ENCODE measurements at places on chromosomes 6 and 20. TPM values are rescaled to one million over a fixed set of nuclear protein-coding genes. Genes with fewer than 3 reads are reported as not detected.
A peak's percentile ranks its signal among the peaks of the same experiment; 100 is the strongest.

DNA sequence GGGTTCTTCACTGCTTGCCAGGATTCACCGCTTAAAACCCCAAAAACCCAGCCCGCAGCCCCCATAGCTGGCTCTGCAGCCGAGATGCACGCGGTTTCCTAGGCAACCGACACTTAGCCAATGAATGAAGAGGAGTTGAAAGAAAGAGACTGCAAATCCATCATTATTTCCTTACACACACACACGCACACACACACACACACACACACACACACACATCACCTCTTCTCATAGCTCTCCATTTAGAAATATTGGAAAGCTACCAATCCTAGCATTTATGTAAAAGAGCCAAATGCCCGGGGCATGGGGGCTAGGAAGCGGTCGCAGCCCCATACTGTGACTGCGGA, 3.4 kb upstream of the TUBB2B start:
- peak overlapping the region; percentile 67 for H3K27ac ChIP-seq
- peaks cover 62% of the 10 kb centered on the region for H3K27me3 ChIP-seq
- H3K4me1 ChIP-seq = peaks cover 57% of the 10 kb centered on the region
- DNase-seq = no peak
- H3K36me3 ChIP-seq = no peaks in the 10 kb centered on the region

DNA sequence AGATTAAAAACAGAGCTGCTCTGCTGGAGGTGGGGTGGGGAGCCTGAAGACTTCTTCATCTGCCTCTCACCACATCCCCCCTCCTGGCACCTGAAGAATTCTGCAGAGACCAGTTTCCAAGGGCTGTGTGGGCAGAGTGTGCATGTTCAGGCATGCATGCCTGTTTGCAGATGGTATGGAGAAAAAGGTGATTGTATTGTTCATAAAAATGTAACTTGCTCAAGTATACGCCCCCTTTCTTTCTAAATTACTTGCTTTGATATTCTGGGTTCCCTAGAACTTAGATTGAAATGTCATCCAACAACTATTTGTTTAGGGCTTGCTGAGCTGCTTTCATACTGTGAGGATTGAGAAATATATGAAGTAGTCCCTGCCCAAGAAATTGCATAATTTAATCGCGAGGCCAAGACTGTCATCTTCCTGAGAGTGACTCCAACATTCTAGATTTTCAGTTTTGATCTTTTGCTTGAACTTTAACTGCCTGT, 83.6 kb downstream of the LCA5 start:
- peak overlapping the region; percentile 27 for H3K27ac ChIP-seq
- DNase-seq = no peak
- H3K4me1 ChIP-seq = peaks cover 16% of the 10 kb centered on the region
- H3K27me3 ChIP-seq = no peaks in the 10 kb centered on the region

DNA sequence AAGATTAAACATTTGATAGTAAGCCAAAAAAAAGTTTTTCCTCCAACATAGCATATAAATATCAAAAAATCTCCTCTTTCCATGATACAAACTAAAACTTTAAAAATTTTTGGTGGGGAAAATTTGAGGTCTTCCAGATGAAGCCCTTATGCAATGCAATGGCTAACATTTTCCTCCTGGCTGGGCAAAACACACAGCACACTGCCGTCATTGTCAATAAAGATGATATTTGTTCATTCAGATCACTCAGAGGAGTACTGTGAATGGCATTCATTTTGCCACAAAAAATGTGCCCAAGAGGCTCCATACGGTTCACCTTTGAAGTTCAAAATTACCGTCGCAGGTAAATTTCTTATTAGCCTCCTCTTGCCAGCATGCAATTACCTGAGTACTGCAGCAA, 33.9 kb upstream of the FBXO9 start:
- H3K4me1 ChIP-seq = no peaks in the 10 kb centered on the region
- no peak overlapping the region for H3K4me3 ChIP-seq
- H3K36me3 ChIP-seq = peaks cover 65% of the 10 kb centered on the region

GRCh38 chr20:41051009-41051825, 22.6 kb downstream of the TOP1 start:
- no peak overlapping the region for H3K27ac ChIP-seq
- no peak for DNase-seq
- H3K27me3 ChIP-seq = no peaks in the 10 kb centered on the region
- H3K4me1 ChIP-seq = peaks cover 78% of the 10 kb centered on the region
- no peaks in the 10 kb centered on the region for H3K36me3 ChIP-seq
- no peak overlapping the region for H3K4me3 ChIP-seq

- peaks cover 13% of the 10 kb centered on the region for H3K4me1 ChIP-seq
- no peaks in the 10 kb centered on the region for H3K36me3 ChIP-seq
- DNase-seq = no peak
- no peak overlapping the region for H3K4me3 ChIP-seq
These were observed 44.9 kb upstream of the CRISP1 start for GRCh38 chr6:49911252-49911651.

DNA sequence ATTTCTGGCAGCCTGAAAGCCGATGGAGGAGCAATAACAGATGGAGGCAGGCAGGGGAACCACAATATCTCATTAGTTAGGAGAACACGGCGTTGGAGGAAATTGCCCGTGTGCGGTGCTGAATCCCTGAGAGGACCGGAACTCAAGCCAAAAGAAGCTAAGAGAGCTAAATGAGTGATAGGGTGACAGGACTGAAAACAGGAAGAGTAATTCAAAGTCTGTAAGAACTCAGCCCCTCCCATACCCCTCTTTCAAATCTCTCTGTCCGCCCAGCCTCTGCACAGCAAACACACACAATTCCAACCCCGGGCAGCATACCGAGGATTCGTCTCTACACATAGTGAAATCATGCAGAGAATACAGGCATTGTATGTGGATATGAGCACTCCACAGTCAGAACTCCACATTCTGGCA, 2.6 kb upstream of the IPCEF1 start:
- no peak for DNase-seq
- H3K4me1 ChIP-seq = no peaks in the 10 kb centered on the region
- H3K36me3 ChIP-seq = no peaks in the 10 kb centered on the region
- H3K27me3 ChIP-seq = no peaks in the 10 kb centered on the region

DNA sequence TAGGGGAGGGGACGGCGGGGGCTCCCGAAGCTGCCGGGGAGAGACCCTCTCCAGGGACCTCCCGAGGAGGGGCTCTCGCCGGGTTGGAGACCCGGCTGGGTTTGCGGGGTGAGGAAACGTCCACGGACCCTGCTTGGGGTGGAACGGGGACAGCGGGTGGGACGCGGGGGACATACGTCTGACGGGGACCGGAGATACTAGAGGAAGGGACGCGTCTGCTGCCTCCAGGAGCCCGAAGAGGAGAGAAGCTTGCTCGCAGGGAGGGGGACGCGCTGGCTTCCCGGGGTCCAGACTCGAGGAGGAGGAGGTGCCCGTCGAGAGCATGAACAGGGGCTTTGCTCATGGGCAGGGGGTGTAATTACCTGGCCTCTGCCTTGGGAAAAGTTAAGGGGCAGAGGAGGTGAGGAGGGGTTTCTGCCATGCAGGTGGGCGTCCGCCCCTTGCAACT, 593 bp downstream of the DNMT3B start:
- no peaks in the 10 kb centered on the region for H3K27me3 ChIP-seq
- peak overlapping the region; percentile 87 for H3K4me3 ChIP-seq
- peaks cover 29% of the 10 kb centered on the region for H3K4me1 ChIP-seq
- H3K36me3 ChIP-seq = no peaks in the 10 kb centered on the region
- DNase-seq = no peak
- H3K27ac ChIP-seq = no peak overlapping the region

Gene ANKRD66
- total RNA-seq = not detected

DNA sequence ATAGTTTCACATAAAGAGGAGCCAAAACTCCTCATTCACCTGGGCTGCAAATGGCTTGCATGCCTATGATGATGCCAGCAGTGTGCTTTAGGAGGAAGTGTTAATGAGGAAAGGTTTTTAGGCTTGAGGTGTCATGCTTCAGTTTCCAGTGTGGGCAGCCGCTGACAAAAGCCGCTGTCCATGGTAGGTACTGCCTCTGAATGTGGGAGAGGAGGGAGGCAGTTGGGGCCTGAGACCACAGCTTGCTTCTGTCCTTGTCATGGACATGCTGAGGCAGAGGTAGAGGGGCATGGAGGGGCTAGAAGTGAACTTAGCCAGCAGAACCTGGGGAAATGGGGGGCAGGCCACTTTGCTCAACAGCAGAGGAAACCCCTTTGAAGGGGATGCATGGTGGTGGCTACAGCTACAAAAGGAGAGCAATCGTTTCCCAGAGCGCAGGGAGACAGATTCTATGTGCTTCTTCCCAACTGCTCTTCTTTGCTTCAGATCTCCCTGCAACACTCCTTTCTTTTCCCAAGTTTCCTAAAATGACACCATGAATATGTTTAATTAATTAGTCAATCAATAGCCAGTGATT, 372.1 kb upstream of the CNR1 start:
- no peak overlapping the region for H3K27ac ChIP-seq
- no peak overlapping the region for H3K4me3 ChIP-seq
- H3K4me1 ChIP-seq = no peaks in the 10 kb centered on the region
- no peaks in the 10 kb centered on the region for H3K27me3 ChIP-seq
- H3K36me3 ChIP-seq = no peaks in the 10 kb centered on the region
- DNase-seq = no peak

GRCh38 chr6:163398815-163399214, 15.7 kb upstream of the QKI start:
- no peak for DNase-seq
- no peak overlapping the region for H3K27ac ChIP-seq
- peaks cover 14% of the 10 kb centered on the region for H3K4me1 ChIP-seq
- no peaks in the 10 kb centered on the region for H3K27me3 ChIP-seq
- H3K4me3 ChIP-seq = no peak overlapping the region

DNA sequence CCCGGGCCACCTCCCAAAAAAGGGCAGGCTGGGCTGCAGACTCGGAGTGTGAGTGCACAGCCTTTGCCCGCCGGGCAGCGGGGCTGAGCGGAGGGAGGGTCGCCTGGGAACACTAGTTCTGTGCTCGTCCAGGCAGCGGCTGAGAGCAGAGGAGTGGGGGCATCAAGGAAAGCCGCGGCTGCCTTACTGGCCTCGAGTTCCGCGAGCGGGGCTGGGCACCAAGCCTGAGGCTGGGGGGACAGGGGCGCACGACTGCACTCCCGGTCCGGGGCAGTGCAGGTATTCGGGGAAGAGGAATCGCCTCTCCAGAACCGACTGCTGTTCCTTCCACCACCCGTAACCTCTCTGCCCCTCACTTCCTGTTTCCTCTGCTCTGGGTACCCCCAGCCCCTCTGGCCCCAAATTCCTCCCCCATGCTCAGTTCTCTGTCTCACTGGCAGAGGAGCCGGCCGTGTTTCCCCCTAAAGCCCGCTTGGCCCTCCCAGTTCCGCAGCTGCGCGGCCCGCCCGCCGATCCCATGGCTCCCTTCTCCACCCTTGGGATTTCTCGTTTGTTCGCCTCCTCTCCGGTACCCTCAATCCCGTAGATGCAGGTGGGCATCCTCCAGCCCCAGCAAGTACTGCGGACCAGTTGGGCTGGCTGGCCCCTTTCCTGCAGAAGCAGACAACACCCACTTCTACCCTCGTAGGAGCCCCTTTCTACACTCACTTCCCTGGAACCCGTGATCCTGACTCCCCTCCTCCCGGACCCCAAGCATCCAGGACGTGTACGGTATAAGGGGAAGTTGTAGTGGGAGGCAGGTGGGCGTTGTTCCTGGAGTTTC, 5.1 kb downstream of the RING1 start:
- DNase-seq = no peak
- H3K4me3 ChIP-seq = peak overlapping the region; percentile 56
- no peak overlapping the region for H3K27ac ChIP-seq
- H3K36me3 ChIP-seq = peaks cover 2% of the 10 kb centered on the region
- no peaks in the 10 kb centered on the region for H3K27me3 ChIP-seq
- peaks cover 29% of the 10 kb centered on the region for H3K4me1 ChIP-seq

DNA sequence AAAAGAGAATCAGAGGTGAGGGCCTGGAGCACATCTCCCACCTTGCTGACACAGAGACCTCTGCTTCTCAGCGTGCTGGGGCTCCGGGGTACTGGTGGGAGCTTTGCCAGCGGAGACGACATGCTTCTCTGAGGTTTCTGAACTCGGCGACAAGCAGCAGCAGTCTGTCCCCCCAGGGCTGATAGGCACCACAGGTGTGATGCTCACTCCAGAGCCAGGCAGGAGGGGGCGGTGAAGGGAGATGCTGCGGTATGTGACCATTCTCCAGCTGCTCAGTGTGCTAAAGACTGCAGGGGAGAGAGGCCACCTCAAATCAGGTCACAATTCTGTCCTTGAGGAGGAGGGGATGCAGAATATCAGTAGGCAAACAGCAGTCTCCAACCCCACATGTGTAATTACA, 219.9 kb downstream of the ALDH8A1 start:
- H3K4me1 ChIP-seq = peaks cover under 1% of the 10 kb centered on the region
- no peak overlapping the region for H3K4me3 ChIP-seq
- no peaks in the 10 kb centered on the region for H3K27me3 ChIP-seq
- no peak for DNase-seq
